ENCODE measurements at places on chromosomes 16 and 17.

- no peak for DNase-seq
These were observed at the start of gene EPX for GRCh38 chr17:58192612-58193011. Gene EPX (plus strand): TSS chr17:58192726. CDS start chr17:58192847, 121 bp downstream.

DNA sequence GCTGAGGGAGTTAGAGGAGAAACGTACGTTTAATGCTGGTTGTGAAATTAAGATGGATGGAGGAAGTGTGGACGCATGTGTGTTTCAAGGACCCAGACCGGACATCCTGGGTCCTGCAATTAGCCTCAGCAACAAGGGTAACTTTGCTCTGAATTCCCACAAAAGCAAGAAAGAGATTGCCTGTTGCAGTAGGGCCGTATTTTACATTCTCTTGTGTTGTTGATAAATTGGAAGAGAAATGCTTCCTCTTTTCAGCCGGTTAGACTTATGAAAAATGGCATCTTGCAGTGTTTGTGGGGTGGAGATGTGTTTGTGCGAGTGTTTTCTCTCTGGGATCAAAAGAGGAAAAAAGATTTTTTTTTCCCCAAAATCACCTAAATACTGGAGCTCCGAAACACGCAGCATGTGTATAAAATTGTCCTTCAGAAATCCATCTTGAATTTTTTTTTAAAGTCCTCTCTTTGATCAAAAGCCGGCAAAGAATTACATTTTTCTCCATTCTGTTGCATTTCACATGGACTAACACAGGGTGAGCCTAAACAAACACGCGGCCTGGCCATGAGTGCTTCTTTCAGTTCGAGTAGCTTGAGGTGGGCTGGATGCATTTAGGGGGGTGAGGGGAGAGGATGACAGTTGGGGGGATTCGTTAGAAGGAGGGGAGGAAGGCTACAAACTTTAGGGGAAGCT is 251.6 kb downstream of the C16orf95 start:
- peak; percentile 74 for DNase-seq

DNA sequence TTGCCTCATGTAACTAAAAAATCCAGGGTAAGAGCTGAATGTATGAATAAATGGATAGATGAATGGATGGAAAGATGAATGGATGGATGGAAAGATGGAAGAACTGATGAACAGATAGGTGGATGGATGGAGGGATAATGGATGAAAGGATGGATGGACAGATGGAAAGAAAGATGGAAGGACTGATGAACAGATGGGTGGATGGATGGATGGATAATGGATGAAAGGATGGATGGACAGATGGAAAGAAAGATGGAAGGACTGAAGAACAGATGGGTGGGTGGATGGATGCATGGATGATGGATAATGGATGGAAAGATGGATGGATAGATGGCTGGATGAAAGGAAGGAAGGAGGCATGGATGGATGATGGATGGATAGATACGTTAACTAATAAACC is 11.9 kb downstream of the CHD9NB start:
- no peak for DNase-seq

DNA sequence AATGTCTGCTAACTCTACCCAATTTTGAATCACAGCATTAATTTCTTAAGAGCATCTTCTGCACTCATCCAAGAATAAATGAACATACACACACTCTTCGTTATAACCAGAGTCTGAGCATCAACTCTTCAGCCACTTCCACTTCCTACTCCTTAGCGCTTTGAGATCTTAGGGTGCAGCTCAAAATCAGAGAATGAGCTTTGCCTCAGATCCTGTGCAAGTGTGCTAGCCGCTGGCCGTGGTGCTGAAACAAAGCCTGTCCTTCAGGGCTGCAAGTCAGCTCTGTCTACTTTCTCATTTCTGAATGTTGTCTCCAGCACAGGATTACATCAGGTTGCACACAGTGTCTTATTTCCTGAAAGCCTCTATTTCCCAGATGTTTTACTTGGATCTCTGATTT is 165.4 kb downstream of the AIPL1 start:
- DNase-seq = peak; percentile 49

DNA sequence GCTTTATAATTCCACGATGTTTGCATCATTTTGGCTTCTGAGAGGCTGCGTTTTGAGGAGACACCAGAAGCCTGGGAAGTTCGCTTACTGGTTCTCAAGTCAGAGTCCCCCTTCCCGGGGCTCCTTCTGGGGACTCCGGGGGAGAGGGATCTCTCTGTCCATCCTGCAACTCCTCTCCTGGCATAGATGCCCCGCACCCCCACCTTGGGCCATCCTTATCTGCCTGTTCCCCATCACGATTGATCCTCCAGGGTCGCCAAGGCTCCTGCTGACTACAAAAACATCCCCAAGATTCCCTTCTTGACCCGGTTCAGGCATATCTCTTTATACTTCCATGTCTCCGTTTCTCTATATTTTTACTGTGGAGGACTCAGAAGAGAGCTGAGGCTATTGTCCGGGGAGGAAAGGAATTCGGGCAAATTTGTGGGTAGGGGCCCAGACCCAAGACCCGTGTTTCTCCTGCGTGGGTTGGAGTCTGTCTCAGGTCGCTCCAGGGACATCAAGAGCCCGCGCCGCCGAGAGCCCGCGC is 18.4 kb upstream of the HOXB13 start:
- no peak for DNase-seq

- DNase-seq = no peak
These were observed 148.9 kb downstream of the RPTOR start for GRCh38 chr17:80693511-80693910.

- no peak for DNase-seq
These were observed 131.2 kb upstream of the CORO6 start for GRCh38 chr17:29753845-29754439.

DNA sequence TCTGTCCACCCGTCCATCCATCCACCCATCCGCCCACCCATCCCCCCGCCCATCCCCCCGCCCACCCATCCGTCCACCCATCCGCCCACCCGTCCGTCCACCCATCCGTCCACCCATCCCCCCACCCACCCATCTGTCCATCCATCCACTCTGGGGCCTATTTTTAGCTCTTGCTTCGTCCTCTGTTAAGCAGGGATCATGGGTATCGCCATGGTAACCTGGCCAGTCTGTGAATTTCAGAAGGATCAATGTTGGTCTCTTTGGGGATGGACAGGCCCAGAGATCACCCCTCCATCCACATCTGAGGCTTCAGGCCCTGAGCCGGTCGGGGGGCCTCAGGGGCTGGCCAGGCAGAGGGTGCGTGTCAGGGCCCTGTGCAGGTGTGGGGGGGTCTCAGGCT is 15.2 kb upstream of the DPEP1 start:
- peak; percentile 68 for DNase-seq
